ENCODE measurements at places on chromosomes 12 and 14. TPM values are rescaled to one million over a fixed set of nuclear protein-coding genes. Genes with fewer than 3 reads are reported as not detected.
A peak's percentile ranks its signal among the peaks of the same experiment; 100 is the strongest.

GRCh38 chr12:83997423-83997822 is 915.2 kb downstream of the SLC6A15 start:
- DNase-seq = no peak
- no peaks in the 10 kb centered on the region for H3K4me1 ChIP-seq
- H3K36me3 ChIP-seq = no peaks in the 10 kb centered on the region
- no peak overlapping the region for H3K27ac ChIP-seq
- no peak overlapping the region for H3K4me3 ChIP-seq
- no peaks in the 10 kb centered on the region for H3K27me3 ChIP-seq

DNA sequence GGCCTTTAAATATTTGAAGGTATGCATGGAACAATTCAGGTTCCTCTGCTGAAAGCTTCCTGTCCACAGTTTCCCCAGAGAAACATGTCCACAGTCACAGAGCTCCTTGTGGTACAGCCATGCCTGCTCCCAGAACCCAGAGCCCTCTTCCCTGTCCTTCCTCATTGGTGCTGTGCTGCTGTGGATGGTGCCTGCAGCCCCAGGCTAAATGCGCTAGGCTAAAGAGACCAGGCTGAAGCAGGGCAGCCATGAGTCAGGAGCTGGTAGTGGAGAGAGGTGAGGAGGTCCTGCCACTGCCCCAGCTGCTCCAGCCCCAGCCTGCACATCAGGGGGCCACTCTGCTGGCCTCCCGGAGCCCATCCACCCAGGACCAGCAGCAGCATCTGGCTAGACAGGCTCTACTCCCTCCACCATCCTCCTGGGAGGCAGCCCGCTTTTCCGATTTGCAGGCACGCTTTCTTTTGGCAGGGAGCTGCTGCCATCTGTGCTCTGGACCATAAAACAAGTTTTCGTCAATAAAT is 65.4 kb upstream of the DDX11 start:
- H3K27ac ChIP-seq = no peak overlapping the region
- H3K27me3 ChIP-seq = no peaks in the 10 kb centered on the region
- no peak overlapping the region for H3K4me3 ChIP-seq
- H3K4me1 ChIP-seq = no peaks in the 10 kb centered on the region
- H3K36me3 ChIP-seq = no peaks in the 10 kb centered on the region
- DNase-seq = no peak

DNA sequence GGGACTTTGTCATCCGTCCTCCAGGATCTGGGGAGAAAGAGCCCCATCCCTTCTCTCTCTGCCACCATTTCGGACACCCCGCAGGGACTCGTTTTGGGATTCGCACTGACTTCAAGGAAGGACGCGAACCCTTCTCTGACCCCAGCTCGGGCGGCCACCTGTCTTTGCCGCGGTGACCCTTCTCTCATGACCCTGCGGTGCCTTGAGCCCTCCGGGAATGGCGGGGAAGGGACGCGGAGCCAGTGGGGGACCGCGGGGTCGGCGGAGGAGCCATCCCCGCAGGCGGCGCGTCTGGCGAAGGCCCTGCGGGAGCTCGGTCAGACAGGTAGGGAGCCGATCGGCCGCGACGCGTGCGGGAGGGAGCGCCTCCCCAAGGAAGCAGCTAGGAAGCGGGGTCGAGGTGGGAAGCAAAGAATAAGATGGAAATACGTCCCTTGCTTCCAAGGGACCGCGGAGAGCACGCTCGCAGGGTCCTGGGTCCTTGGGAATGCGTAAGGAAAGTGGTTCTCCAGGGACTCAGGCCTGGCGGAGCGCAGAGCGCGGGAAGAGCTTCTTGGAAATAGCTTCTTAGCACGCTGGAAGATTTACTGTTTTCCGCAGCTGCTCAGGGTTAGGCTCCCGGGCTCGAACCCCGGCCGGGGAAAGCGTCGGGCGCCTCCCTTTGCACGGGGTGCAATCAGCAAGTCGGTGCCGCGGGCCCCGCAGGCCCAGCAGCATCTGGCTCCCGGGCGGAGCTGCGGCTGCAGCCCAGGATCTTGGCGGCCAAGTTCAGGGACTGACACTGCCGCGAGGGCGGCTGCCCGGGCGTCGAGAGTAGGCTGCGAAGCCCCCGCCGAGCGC is 457 bp downstream of the SOCS2 start:
- H3K27ac ChIP-seq = no peak overlapping the region
- H3K4me1 ChIP-seq = peaks cover 44% of the 10 kb centered on the region
- H3K4me3 ChIP-seq = peak overlapping the region; percentile 69
- DNase-seq = peak; percentile 6
- peaks cover 19% of the 10 kb centered on the region for H3K36me3 ChIP-seq
- H3K27me3 ChIP-seq = no peaks in the 10 kb centered on the region

DNA sequence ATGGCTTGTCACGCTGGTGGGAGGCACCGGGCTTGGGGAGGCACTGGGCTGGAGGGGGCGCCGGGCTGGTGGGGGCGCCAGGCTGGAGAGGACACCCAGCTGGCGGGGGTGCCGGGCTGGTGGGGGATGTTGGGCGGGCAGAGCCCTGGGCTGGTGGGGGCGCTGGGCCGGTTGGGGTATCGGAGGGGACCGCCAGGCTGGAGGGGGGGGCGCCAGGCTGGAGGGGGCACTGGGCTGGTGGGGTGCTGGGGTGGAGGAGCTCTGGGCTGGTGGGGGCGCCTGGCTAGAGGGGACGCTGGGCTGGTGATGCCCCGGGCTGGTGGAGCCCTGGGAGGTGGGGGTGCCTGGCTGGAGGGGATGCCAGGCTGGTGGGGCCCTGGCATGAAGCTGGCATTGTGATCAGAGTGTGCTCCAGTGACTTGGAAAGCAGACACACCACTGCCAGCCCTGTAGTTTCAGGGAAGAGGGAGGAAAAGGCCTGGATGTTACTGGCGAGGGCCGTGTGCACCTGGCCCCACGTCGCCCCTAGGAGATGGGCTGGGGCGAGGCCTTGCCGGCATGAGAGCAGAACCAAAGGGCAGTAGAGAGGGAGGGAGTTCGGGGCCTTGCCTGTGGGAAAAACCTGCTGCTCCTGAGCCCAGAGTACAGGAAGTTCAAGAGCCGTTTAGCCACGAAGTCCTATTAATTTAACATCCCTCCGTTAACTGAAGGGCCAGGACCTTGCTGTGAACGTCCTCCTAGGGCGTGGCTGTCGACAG is 13.1 kb downstream of the TEDC1 start:
- H3K4me3 ChIP-seq = no peak overlapping the region
- no peak for DNase-seq
- no peaks in the 10 kb centered on the region for H3K4me1 ChIP-seq
- no peaks in the 10 kb centered on the region for H3K36me3 ChIP-seq
- H3K27ac ChIP-seq = no peak overlapping the region
- no peaks in the 10 kb centered on the region for H3K27me3 ChIP-seq

GRCh38 chr12:130818635-130819576 is 20.1 kb downstream of the STX2 start:
- DNase-seq = peak; percentile 66
- H3K36me3 ChIP-seq = peaks cover 27% of the 10 kb centered on the region
- peaks cover 7% of the 10 kb centered on the region for H3K4me1 ChIP-seq
- H3K4me3 ChIP-seq = peak overlapping the region; percentile 79

DNA sequence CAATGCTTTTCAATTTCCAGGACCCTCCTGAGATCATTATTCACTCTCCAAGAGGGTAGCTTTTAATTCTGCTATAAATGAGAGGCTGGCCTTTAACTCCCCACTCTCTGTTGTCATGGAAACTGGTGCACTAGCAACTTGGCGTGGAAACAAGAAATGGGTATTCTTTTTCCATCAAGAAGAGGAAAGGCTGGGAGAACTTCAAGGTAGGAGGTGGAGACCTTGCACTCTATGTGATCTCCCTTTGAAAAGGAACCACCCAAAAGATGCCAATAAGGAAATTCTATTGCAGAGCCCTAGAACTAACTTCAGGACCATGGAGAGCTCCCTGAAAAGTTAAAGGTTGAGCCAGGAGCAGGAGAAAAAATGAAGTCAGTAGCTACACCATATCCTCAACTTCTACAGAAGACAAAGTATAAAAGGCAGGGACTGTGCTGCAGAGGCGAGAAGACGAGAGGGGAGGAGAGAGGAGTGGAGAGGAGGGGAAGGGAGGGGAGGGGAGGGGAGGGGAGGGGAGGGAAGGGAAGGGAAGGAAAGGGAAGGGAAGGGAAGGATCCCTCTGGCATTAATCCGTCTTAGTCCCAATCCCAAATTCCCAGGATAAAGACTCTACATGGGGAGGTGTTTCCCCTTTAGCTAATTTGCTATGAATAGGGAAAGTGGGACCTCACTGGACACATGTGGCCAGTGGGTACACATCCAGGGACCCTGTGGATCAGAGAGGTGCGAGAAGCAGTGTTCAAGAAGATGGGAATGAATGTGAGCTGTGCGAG is 46.7 kb upstream of the FICD start:
- DNase-seq = no peak
- H3K4me1 ChIP-seq = no peaks in the 10 kb centered on the region
- H3K4me3 ChIP-seq = no peak overlapping the region
- no peaks in the 10 kb centered on the region for H3K36me3 ChIP-seq
- no peaks in the 10 kb centered on the region for H3K27me3 ChIP-seq

DNA sequence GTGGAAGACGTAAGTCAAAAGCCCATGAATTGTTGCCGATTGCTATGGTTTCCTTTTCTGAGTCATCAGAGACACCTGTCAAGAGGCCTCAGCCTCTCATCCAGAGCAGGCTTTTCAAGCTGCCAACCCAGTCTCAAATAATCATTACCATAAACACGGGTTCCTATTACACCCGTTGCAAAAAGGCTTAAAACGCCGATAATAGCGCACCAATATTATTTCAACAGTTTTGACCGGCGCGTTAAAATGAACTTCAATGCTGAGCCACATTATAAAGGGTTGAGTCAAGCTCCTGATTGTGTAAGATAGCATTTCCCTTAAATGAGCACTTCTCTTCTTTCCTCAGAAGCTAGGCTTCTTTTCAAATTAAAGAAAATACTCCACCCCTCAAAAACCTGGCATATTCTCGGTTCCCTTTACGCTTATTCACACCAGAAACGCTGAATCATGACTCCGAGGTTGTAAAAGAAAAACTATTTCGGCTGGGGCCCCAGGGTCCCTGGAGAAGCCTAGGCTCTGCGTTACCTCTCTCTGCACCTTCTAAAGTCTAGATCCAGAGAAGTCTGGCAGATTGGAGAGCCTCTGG is 1.4 kb downstream of the TMTC1 start:
- no peaks in the 10 kb centered on the region for H3K4me1 ChIP-seq
- no peaks in the 10 kb centered on the region for H3K36me3 ChIP-seq
- H3K27me3 ChIP-seq = peaks cover 20% of the 10 kb centered on the region
- no peak for DNase-seq
- H3K4me3 ChIP-seq = no peak overlapping the region
- no peak overlapping the region for H3K27ac ChIP-seq

The LRRC10 gene
- not detected for polyA plus RNA-seq

The SNX6 gene
- polyA plus RNA-seq = 142 TPM

The CMTM5 gene
- not detected for polyA plus RNA-seq

The PPP2R3C gene
- 81.5 TPM for polyA plus RNA-seq

The COCH gene
- polyA plus RNA-seq = 2.1 TPM
